CD4-positive, alpha-beta T cell treated with Interferon alpha-2 for 1 hour (primary cell): ENCODE measurements at places on chromosomes 7 and 10.

DNA sequence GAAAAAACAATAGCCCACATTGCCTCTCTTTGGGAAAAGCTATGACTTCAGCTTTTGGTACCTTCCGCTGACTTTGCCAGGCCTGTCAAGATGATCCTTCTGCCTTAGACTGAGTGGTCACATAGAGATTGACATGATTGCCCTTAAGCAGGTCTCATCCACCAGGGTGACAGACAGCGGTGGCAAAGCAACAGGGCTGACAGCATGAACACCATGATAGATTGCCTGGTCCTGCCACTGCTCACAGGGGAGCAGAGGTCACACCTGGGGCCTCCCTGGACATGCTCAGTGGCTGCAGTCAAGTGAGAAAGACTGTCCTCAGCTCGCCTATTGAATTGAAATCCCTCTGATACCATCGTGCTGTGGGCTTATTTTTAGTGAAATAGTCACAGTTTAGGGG is 1080.2 kb downstream of the KCNMA1 start:
- DNase-seq = no peak

- no peak for DNase-seq
Measured at GRCh38 chr10:28681291-28681763, 4.0 kb downstream of the BAMBI start.

DNA sequence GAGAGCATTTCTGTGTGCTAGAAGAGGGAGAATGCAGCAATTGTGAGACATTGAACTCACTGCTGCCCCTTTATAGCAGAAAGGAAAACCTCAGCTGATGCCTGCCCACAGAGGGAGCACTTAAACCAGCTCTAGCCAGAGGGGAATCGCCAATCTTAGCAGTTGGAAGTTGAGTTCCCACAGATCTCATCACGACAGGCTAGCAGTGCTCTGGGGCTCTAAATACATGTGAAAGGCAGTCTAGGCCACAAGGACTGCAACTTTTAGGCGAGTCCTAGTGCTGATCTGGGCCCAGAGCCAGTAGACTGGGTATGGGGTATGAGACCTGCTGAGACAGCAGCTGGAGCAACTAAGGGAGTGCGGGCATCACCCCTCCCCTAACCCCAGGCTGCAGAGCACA is 25.2 kb upstream of the PRR15 start:
- no peak for DNase-seq

- no peak for DNase-seq
Measured at GRCh38 chr7:138245682-138246081, 169.4 kb downstream of the AKR1D1 start.

DNA sequence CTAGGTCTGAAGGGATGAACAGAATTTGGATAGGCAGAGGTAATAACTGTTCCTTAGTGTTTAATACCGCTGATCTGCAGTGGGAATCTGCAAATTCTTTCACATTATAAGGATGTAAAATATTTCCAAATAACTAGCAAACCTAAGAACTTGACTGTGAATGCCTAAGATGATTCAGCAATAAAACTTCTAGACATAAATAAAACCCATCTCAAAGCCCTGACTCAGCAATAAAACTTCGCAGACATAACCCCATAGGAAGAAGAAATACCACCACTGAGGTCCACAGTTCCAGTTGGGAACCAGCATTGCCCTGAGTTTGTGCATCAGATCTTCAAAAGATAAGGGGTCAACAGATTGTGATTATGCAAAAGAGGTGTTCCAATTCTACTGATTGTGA is 354.2 kb downstream of the GFRA1 start:
- no peak for DNase-seq
